ENCODE measurements at places on chromosomes 12 and 14.

GRCh38 chr14:27078191-27078590 lies 480.4 kb upstream of the NOVA1 start:
- DNase-seq, result no peak

- no peak for DNase-seq
These were observed 79.7 kb upstream of the MYF6 start for GRCh38 chr12:80627782-80628181.

DNA sequence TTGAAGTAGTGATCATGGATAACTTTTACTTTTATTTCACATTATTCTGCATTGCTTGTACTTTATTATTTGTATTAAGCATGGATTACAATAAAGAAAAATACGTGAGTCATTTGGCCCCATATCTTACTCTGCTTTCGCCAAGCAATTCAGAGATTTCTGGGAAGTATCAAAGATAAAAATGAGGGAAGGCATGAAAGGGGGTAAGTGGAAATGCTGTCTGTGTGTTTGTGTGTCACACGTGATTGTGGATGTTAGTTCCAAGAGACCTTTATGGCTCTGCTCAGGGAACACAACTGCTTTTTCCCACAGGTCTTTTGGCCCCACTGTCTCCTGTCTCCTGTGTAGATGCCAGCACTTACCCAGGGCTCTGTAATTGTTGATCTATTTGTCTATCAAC lies 10.5 kb downstream of the NID2 start:
- DNase-seq, result no peak

DNA sequence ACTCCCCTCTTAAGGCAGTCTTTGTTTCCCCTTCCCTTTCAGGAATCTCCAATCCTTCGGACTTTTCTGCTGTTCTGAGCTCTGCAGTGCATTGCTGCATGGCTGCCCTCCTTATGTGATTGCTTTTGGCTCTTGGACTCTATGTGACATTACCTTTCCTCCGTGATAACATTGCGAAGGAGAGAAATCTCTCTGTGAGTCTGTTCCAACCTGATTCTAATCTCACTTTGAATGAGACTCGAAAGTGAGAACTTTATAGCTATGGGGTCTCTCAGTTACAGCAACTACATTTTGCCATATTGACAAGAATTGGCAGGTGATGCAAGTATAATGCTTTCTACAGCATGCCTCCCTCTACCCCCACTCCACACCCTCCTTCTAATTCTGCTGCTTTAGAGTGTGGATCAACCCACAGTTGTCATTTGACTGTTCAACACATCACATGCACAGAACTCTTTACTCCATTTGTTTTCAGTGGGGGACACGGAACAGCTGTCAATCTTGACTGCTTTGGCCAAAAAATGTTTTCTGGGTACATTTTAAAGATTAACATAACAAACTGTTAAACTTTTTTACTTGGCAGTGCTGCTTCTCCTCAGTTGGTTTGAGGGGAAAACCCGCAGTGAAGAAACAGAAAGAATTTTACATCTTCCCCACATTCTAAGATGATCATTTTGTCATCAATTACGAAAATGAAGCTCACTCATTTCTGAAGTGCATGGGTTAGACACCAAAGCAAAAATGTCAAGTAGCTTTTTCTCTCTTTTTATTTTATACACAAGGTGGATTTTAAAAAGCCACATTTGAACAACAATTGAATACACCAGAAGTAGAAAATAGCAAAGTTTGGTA lies 125.5 kb upstream of the RMST start:
- DNase-seq, result no peak
